ENCODE measurements at places on chromosomes 2 and 18. TPM values are rescaled to one million over a fixed set of nuclear protein-coding genes. Genes with fewer than 3 reads are reported as not detected.

- DNase-seq: no peak
Observed at GRCh38 chr2:121377646-121378045, 92.6 kb upstream of the TFCP2L1 start.

- DNase-seq: no peak
Observed at GRCh38 chr2:46134531-46135227, 162.5 kb upstream of the EPAS1 start.

- DNase-seq: no peak
Observed at GRCh38 chr2:216341121-216341520, 31.2 kb downstream of the MARCHF4 start.

GRCh38 chr2:25198576-25198975 is 30.2 kb upstream of the POMC start:
- DNase-seq: no peak

- no peak for DNase-seq
Observed at GRCh38 chr2:43572244-43572643, 23.6 kb downstream of the THADA start.

GRCh38 chr18:26434887-26435286 is 113.5 kb downstream of the KCTD1 start:
- no peak for DNase-seq

- DNase-seq: no peak
Observed at GRCh38 chr2:208086029-208086428, 38.3 kb downstream of the CRYGD start.

GRCh38 chr2:156322051-156322685 is 10.4 kb downstream of the NR4A2 start:
- no peak for DNase-seq

GRCh38 chr2:24121469-24121868 is 1.7 kb downstream of the PFN4 start:
- DNase-seq: no peak

- no peak for DNase-seq
Observed at GRCh38 chr2:46803547-46803878, 112.1 kb downstream of the MCFD2 start.

The STPG4 gene
- 0.17 TPM for polyA plus RNA-seq

The SERPINB3 gene
- not detected for polyA plus RNA-seq

The EPC2 gene
- polyA plus RNA-seq: 59.7 TPM
